ENCODE measurements at places on chromosomes 5 and 9.

GRCh38 chr5:93008502-93009207 lies 572.4 kb downstream of the NR2F1-AS1 start:
- no peak for DNase-seq

DNA sequence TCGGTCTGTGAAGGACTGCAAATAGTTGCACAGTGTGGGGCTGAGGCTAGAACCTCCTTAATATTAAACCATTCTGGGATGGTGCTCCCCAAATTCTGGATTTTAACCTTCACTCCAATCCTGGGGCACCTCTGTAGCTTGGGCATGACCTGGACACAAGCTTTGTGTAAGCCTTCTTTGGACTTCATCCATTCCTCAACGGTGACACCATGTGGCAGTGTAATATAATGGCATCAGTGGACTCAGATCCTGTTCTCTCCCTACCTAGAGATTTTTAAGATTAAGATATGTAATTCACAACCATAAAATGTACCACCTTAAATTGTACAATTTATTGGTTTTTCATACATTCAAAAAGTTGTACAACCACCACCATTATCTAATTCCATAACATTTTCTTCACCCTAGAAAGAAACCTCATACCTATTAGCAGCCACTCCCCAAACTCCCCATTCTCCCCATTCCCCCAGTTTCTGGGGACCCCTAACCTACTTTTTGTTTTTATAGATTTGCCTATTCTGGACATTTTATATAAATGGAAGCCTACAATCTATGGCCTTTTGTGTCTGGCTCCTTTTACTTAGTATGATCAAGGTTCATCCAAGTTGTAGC lies 4.8 kb upstream of the PLGRKT start:
- peak; percentile 76 for DNase-seq

DNA sequence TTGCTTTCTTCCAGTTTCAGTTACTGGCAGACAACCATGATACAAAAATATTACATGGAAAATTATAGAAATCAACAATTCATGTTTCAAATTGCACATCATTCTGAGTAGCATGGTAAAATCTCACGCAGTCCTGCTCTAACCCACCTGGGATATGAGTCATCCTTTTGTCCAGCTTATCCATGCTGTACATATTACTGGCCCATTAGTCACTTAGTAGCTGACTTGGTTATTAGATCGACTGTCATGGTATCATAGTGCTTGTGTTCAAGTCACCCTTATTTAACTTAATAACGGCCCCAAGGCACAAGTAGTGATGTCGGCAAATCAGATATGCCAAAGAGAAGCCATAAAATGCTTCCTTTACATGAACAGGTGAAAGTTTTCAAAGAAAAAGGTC lies 41.2 kb downstream of the NADK2 start:
- peak; percentile 40 for DNase-seq

GRCh38 chr5:105033637-105034400 lies 1471.2 kb upstream of the NUDT12 start:
- no peak for DNase-seq

DNA sequence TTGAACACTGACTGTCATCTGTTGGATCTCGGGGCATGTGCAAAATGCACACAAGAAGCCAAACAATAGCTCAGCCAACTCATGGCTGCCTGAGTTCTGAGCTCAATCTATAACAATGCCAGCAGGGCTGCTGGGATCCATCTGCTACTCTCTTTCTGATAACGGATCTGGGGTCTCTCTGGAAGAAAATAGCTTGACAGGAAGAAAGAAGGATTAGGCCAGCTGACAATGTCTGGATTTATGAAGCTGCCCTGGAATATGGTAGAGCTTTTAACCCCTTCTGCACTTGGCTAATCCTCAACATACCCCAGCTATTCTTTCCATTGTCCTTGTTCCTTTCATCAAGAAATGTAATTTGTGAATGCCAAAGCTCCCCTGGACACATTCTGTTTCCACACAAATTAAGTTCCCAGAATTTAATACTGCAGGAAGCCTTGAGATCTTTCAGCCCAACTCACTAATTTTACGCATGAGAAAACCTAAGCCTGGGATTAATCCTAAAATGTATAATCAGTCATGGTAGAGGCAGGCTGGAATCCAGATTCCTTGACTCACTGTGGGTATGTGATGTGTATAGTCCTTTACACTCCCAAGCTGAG lies 62.7 kb upstream of the PCA3 start:
- peak; percentile 66 for DNase-seq

DNA sequence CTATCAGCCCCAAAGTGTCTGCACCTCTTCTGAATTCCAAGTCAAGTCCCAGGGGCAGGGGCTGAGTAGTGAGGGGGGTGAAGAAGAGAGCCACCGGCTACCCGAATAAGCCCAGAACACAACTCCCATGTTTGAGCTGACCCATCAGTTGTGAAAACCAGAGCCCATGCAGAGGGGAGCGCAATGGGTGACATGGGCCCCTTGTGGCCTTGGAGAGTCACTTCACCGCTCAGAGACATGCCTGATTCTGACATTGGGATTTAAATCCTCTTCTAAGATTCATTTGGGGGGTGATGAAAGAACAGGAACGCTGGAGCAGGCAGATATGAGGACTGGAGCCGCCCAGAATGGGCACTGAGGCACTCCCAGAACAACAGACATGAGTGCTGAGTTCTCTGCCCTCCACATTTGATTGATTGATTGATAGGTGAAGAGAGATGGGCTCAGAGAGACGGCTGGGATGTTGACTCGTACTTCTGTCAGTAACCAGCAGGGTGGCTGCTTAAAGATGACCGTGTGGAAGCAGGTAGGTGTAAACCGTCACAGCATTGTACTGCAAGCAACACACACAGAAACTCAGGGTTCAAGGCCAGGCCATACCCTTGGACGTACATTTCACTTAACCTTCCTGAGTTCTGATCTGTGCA lies 74.3 kb downstream of the GPR21 start:
- no peak for DNase-seq

GRCh38 chr9:27382975-27383374 lies 86.0 kb upstream of the EQTN start:
- DNase-seq: no peak

GRCh38 chr9:104269996-104270963 lies 176.2 kb downstream of the SMC2 start:
- no peak for DNase-seq

DNA sequence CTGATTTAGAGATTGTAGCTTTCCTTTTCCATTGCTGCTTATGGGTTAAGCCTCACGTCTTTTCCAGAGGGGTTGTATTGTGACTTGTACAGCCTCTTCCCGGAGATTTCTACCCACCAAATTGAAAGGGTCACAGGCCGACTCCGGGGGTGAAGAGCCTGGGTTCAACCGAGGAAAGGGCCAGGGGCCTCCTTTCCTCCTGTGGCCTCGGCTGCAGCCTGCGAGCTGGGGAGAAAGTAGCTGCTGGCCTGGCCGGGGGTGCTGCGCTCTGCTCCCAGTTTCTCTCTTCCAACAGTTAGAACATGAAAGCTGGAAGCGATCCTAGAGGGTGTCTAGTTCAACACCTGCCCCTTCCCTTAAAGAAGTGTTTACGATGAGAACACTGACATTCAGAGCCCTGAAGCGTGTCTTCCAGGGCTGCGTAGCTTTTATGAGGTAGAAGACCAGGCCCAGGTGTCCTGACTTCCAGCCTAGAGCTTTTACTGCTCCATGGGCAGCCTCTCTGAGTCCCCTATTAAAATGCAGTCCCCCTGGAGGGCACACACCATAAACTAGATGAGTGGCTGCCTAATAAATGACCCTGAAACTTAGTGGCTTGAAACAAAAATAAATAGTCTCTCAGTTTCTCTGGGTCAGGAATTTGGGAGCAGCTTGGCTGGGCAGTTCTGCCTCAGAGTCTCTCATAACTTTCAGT lies 56.9 kb downstream of the ACER2 start:
- DNase-seq: no peak

DNA sequence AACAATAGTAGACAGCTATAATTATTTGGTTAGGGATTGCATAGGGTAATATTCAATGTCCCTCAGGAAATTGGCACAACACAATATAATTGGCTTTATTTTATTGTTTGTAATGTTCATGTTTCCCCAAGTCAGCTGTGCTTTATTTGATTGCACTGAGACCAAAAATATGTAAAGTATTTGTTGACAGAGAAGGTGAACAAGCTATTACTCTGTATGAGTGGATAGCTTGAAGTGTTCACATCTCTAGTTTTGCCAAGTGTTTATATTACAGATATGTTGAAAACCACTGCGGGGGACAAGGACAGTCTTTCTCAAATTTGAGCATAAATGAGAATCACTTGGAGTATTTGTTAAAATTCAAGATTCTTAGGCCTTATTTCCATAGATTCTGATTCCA lies 83.3 kb downstream of the RAB3C start:
- no peak for DNase-seq

GRCh38 chr9:98506422-98507054 lies 202.2 kb downstream of the GABBR2 start:
- no peak for DNase-seq

DNA sequence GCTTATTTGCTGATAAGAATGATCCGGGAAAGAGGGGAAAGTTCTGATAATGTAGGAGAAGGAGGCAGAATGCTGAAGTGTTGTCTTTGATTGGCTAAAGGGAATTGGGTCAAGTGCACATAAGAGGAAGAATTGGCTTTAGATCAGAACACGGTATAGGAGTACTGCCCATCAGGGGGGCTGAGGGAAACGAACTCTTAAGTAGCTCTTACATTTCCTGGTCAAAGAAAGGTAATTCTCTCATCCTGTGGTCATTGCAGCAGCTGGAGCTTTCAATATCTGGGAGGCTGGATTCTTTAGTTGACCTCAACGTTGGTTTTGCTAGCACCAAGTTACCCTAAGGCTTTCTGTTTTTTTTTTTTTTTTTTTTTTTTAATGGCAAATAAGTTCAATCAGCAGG lies 178.7 kb upstream of the NR3C1 start:
- DNase-seq: no peak

GRCh38 chr5:155106221-155106620 lies 92.7 kb downstream of the KIF4B start:
- no peak for DNase-seq

GRCh38 chr9:30575691-30576090 lies 1808.8 kb upstream of the ACO1 start:
- no peak for DNase-seq

- DNase-seq: peak; percentile 83
Measured at GRCh38 chr9:83701769-83702168, 6.0 kb downstream of the UBQLN1 start.

DNA sequence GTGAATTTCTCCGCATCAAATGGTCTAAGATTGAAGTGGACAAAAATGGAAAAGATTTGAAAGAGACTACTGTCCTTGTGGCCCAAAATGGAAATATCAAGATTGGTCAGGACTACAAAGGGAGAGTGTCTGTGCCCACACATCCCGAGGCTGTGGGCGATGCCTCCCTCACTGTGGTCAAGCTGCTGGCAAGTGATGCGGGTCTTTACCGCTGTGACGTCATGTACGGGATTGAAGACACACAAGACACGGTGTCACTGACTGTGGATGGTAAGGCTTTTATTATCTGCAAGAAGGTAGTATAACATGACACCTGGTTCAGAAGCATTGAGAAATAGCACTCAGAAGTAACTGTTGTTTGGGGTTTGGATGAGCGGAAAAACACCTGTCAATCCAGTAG lies 18.7 kb downstream of the VCAN start:
- DNase-seq: no peak

DNA sequence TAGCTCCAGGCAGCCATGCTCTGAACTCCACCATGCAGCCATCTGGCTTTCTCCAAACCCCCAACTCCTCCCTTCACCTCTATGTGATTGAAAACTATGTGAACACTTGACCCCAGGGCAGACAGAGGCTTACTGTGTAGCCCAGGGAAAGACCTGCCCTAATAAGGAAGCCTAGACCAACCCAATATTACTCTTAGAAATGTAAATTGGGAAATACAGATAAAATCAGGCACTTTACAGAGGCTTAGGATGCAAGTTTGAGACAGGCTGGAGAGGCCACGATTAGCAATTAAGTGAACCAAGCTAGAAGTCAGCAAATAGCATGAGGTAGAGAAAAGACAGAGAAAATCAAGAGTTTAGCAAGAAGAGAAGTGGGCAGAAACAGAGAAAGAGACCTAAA lies 141.7 kb upstream of the ABCA1 start:
- no peak for DNase-seq

- DNase-seq: peak; percentile 78
Measured at GRCh38 chr5:100797861-100798260, 105.2 kb downstream of the ST8SIA4 start.

DNA sequence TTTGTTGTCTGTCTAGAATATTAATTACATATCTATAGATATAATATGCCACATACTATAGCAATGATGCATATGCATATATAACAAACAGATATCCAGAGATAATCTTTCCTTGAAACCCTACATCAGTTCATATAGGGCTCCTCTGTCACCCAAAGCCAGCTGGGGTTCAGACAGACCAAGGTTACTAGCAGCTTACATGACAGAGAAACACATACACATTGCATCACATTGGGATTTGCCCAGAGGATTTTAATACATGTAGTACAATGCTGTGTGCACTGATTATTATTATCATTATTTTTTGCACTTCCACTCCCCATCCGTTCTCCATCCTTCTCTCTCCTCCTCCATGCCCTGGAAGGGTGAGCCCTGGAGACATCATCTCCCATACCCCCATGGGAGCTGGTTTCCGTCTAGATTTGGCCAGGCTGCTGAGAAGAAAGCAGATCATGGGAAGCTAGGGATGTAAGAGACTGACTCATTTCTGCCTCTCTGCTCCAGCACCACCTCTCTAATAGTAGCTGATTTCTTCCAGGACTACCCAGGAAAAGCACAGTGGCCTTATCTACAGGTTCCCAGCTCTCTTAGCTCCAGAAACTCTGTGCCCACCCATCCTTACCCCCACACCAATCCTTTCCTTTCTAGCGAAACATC lies 23.3 kb downstream of the FST start:
- peak; percentile 71 for DNase-seq

DNA sequence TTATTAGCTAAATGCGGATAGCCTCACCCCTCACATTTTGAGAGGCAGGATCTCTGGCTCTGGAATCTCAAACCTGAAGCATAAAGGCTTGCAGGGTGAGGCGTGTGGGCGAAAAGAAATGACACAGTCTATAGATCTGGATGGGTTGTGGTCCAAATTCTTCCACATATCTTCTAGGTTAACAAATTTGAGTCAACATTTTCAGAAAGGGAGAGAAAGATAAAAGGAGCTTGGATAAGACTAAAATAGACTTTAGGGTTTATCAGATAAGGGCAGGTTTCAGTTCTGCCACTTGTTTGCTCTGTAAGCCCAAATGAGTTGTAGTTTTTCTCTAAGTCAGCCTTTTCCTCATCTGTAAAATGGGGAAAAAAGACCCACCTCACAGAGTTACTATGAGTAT lies 220.9 kb downstream of the TRIM32 start:
- no peak for DNase-seq

- no peak for DNase-seq
Measured at GRCh38 chr9:128077847-128078503, 9.9 kb downstream of the SLC25A25 start.
